ENCODE measurements at places on chromosomes 5 and 9.
A peak's percentile ranks its signal among the peaks of the same experiment; 100 is the strongest.

DNA sequence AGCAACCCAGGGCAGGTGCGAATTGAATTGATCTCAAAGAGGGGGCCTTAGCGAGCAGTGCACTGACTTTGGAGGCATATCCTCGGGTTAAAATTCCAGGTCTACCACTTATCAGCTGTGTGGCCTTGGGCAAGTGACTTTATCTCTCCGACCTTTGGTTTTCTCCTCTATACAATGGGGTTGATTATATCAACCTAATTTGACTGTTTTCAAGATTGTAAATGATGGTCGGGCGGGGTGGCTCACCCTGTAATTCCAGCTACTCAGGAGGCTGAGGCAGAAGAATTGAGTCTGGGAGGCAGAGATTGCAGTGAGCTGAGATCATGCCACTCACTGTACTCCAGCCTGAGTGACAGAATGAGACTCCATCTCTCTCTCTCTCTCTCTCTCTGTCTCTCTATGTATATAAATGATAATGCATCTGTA is 18.7 kb downstream of the SPRY4 start:
- DNase-seq: no peak

GRCh38 chr5:1204693-1205242 is 3.4 kb downstream of the SLC6A19 start:
- DNase-seq: peak; percentile 21

- DNase-seq: no peak
Measured at GRCh38 chr9:98829766-98830165, 22.3 kb downstream of the GALNT12 start.

DNA sequence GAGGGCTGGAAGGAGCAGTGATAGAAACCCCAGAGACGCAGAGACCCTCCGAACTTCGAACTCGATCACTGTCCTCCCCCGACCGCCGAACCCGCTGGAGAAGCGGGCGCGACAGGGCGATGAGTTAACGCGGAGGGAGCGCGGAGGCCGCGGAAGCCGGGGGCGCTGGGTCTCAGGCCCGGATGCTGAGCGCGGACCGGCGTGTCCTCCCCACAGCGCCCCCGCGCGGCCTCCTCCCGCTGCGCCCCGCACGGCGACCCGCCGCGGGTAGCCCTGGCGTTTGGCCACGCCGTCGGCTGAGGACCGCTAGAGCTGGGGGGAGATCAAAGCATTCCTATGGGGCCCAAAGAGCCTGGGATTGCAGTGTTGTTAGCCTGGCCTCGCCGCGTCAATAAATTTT is 7.7 kb upstream of the DMRT2 start:
- no peak for DNase-seq

GRCh38 chr9:90002397-90003271 is 397.8 kb downstream of the GADD45G start:
- DNase-seq: no peak

- DNase-seq: no peak
Measured at GRCh38 chr9:137682428-137683105, 63.8 kb downstream of the EHMT1 start.

- peak; percentile 58 for DNase-seq
Measured at GRCh38 chr5:129917224-129917623, 13.0 kb downstream of the CHSY3 start.

DNA sequence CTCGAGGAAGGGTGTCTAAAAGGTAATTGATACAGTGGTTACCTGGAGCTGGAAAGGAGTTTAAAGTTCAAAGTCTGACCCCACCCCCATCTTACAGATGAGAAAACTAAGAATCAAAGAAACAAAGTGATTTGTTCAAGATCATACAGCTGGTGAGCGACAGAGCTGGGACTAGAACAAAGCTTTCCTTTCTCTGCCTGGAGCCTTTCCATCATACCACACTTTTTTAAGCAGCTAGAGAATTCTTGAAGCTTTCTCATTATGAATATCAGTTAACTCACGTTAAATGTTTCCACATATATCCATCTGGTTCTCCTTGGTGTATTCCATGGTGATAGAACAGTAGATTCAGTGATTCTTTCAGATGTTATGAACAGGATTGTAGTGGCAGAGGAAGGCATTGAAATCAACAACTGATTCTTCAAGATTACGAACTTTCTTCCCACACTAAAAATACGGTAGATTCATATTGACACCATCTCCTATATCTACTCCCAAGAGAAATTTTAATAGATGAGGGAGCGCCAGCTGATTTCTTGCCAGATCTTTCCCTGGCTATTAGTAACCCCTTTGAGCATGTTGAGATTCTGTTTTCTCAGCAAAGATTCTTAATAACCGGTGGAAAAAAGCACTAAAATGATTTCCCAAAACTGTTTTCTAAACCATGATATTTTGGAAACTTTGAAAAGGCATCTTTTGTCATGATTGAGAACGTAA is 233.7 kb downstream of the ADAMTSL1 start:
- peak; percentile 6 for DNase-seq

GRCh38 chr5:176528761-176529115 is 8.5 kb downstream of the RNF44 start:
- no peak for DNase-seq

- DNase-seq: peak; percentile 36
Measured at GRCh38 chr5:102916109-102916508, 161.0 kb downstream of the PAM start.

GRCh38 chr5:53601570-53601969 is 41.1 kb downstream of the NDUFS4 start:
- DNase-seq: peak; percentile 20

- DNase-seq: no peak
Measured at GRCh38 chr5:138898742-138899141, 23.6 kb upstream of the LRRTM2 start.

DNA sequence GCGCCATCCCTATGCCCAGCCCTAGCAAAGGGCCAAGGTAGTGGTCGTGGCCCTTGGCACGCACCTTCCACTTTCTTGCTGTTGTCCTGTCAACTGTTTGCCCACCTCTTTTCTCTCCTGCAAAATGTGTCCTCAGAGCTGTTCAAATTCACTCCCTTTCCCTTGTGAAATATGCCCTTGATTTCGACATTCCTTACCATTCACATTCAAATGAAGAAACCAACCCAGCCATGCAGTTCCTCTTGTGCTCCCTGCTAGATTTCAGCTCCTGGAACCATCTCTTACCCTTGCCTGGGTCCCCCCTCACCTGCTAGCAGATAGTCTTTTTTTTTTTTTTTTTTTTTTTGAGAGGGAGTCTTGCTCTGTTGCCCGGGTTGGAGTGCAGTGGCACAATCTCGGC is 19.6 kb upstream of the HRH2 start:
- no peak for DNase-seq

All from cardiac fibroblast (primary cell).